ENCODE measurements at places on chromosomes 3 and 15. TPM values are rescaled to one million over a fixed set of nuclear protein-coding genes. Genes with fewer than 3 reads are reported as not detected.

The ADCY5 gene
- 104 TPM for total RNA-seq

The DISP2 gene
- 0.31 TPM for total RNA-seq

The DAZL gene
- total RNA-seq = not detected

The SI gene
- not detected for total RNA-seq

The ANKRD34C gene
- 0.13 TPM for total RNA-seq

The PDZRN3 gene
- 30.8 TPM for total RNA-seq

Measured in left cardiac atrium (tissue), 4 donors.